Anterior cingulate cortex (tissue), 58 donors: ENCODE measurements at places on chromosomes 4 and X.

- DNase-seq: no peak
Observed at GRCh38 chr4:3288571-3289094, 4.2 kb upstream of the RGS12 start.

- DNase-seq: no peak
Observed at GRCh38 chr4:38788317-38788716, 5.5 kb upstream of the TLR10 start.

DNA sequence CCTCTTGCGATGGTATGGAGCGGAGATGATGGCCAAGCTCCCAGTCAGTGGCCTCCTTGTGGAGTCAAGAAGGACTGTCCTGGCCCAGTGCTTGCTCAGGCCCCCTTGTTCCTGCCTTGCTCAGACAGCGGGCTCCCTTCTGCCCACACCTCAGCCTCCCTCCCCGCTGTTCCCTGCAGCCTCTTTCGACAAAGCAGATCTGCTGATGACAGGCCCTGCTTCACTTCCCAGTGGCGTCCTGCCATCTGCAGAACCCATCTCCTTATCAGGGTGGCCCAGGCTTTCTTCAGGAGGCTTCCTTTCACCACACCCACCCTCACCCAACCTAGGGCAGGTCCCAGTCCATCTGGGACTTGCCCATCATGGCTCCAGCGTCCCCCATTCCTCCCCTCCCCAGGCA lies 80.0 kb downstream of the CLDN34 start:
- DNase-seq: no peak

- no peak for DNase-seq
Observed at GRCh38 chr4:137748616-137749015, 216.3 kb upstream of the PCDH18 start.

- no peak for DNase-seq
Observed at GRCh38 chrX:93874554-93874953, 200.5 kb downstream of the FAM133A start.

- no peak for DNase-seq
Observed at GRCh38 chr4:2511645-2512131, 24.8 kb upstream of the FAM193A start.

DNA sequence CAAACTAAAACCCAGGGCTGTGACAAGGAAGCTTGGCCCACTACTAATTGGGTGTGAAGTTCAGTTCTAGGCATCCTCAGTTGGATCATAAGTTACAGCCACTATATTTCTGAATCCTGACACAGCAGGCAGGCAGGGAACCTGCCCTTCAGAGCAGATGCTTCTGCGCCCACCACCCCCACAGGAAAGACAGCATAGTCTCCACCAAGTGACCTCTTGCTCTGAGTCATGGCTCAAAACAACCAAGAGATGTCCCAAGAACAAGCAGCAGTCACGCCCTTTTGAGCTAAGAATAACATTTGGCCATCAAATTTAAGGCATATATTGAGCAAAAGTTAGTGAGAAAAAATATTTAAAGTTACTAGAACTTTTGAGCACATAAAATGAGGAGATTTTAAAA lies 170.7 kb upstream of the SMARCAD1 start:
- DNase-seq: no peak

- no peak for DNase-seq
Observed at GRCh38 chr4:100926039-100926717, 408.4 kb upstream of the EMCN start.

GRCh38 chrX:129957241-129958082 lies 25.0 kb upstream of the BCORL1 start:
- peak; percentile 2 for DNase-seq

DNA sequence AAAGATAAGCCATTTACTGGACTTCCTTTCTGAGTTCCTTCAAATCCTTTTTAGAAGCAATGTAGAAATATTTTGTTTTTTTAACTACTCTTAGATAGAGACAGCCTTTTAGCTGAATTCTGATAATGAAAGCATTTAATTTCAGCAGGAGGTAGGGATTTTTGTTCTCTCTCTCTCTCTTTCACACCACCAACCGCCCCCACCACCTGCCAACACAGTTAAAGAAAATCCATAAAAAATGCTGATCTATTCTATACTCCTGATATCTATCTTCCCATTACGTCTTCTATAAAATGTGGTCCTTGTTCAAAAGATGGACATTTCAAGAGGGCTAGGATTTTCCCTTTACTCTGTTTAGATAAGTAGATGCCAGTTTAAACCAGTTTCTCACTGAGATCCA lies 104.5 kb downstream of the DCLK2 start:
- no peak for DNase-seq

- DNase-seq: no peak
Observed at GRCh38 chrX:340121-340520, 21.5 kb upstream of the GTPBP6 start.

- no peak for DNase-seq
Observed at GRCh38 chrX:118682258-118683014, 45.0 kb upstream of the IL13RA1 start.

GRCh38 chr4:104829761-104830160 lies 316.9 kb upstream of the TET2 start:
- no peak for DNase-seq

GRCh38 chr4:112766422-112766821 lies 129.5 kb downstream of the LARP7 start:
- no peak for DNase-seq

GRCh38 chrX:7522860-7523259 lies 320.1 kb upstream of the VCX start:
- no peak for DNase-seq

- DNase-seq: no peak
Observed at GRCh38 chr4:148354186-148354585, 88.0 kb downstream of the NR3C2 start.

DNA sequence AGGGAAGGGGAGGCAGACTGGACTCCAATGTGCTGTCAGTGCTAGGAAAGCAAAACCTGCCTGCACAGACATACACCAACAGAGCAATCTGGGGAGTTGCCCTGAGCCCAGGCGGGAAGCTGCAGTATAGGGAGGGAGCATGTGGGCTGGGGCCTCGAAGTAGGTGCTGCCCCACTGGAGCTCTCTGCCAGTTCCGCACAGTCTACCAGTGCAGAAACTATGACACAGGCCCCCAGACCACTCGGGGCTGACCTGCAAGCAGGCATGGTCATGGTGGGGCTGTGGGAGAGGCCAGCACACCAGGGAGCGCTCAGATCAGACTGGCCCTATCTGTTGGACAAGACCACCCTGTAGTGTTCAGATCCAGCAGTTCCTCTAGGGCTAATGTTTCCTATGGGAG lies 344.1 kb upstream of the TRAM1L1 start:
- DNase-seq: no peak

GRCh38 chr4:73315091-73315490 lies 56.5 kb upstream of the ANKRD17 start:
- no peak for DNase-seq

GRCh38 chrX:121356850-121357171 lies 309.4 kb downstream of the GLUD2 start:
- DNase-seq: no peak

- no peak for DNase-seq
Observed at GRCh38 chr4:41120297-41121217, 93.8 kb downstream of the APBB2 start.

DNA sequence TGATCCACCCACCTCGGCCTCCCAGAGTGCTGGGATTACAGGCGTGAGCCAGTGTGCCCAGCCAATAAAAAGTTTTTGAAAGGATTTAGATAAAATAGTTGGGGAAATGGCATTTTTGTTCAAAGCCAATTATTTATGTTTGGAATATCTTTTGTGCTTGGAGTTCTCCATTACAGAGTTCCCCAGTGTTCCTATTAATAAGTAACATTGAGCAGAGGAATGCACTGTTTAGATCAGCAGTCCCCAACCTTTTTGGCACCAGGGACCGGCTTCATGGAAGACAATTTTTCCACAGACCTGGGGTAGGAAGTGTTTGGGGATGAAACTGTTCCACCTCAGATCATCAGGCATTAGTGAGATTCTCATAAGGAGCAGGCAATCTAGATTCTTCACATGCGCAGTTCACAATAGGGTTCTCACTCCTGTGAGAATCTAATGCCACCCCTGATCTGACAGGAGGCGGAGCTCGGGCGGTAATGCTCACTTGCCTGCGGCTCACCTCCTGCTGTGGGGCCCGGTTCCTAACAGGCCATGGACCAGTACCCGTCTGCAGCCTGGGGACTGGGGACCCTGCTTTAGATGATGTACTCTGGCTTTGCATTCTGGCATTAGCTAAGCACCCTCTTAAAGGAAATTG lies 8.3 kb downstream of the PKD2 start:
- DNase-seq: no peak

DNA sequence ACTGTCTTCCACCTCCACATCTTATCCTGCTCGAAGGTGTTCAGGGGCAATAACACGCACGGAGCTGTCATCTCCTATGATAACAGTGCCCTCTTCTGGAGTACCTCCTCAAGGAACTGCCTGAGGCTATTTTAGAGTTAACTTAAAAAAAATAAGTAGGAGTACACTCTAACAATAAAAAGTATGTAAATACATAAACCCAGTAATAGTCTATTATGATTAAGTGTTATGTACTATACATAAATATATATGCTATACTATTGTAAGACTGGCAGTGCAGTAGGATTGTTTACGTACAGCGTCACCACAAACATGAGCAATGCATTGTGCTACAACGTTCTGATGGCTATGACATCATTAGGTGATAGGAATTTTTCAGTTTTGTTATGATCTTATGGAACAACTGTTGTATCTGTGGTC lies 34.5 kb upstream of the TLR2 start:
- no peak for DNase-seq
